Natural killer cell (primary cell): ENCODE measurements at places on chromosomes 5 and 9. TPM values are rescaled to one million over a fixed set of nuclear protein-coding genes. Genes with fewer than 3 reads are reported as not detected.

APBA1 gene
- 0.11 TPM for total RNA-seq

KCNV2 gene
- not detected for total RNA-seq

GPBP1 gene
- 130 TPM for total RNA-seq

DNA sequence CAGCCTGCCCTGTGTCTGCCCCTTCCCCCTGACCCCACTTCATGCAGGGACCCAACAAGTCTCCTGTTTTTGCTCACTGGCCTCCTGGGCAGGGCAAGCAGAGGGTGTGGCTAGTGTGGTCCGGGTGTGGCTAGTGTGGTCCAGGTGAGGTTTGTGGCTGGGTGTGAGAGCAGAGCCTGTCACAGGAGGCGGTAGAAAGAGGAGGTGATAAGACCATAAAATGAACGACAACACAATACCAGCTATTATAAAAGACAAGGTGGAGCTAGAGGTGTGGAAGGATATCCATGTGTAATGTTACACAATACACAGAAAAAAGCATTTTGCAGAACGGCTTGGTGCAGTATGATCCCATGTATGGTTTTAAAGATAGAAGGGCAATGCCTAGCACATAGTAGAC lies 23.3 kb downstream of the SPRY4 start:
- no peak for DNase-seq

DNA sequence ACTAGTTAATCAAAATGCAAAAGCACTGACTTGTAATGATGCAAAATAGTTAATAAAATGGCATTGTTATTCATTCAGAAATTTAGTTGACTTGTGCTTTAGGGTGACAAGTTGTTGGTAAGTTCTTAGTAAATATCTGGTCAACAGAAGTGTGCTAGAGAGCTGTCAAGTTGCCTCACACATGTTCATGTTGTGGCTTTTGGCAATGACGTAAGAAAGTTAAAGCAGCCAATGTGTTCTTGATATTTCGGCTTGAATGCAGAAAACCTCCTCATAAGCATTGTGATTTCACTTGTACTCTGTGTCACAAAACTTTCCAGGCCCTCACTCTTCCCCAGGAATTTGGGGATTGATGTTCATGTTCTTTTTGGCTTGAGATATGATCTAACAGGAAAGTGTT lies 626.7 kb downstream of the PRR16 start:
- no peak for DNase-seq

DNA sequence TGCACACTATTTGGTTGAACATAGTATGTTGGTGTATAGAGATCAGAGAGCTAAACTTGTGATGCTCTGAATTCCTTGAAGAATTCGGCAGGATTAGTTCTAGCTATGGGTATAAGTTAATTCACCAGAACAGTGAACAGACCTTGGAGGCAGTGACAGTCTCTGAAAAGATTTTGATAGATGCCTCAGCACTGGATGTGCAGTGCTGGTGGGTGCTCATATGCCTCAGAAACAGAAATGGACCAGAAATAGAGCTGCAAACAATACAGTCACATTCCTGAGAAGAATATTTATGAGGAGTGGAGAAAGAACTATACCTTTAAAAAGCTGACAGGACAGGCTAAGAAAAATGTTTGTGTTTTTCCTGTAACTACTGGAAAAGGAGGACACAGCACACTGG lies 747.7 kb downstream of the KCTD16 start:
- no peak for DNase-seq

GRCh38 chr9:93080406-93080805 lies 15.6 kb upstream of the CARD19 start:
- no peak for DNase-seq

DNA sequence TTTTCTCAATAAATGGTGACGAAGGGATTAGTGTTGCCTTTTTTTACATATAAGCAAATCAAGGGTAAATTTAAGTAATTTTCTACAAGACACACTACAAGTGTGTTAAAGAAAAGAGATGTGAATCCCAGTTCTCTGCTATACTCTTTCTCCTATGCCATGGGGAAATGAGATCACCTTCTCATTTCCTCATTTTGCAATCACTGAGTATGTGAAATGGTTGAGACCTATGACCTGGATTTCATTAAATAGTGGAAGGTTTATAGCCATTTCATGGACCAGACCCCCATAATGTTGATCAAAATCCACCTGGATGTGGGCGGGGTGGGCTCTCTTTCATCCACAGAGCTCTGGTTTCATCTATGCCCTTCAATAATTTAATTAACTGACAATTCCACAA lies 66.9 kb upstream of the SLIT3 start:
- DNase-seq: no peak

- no peak for DNase-seq
Measured at GRCh38 chr9:19284729-19285128, 54.2 kb downstream of the DENND4C start.

DNA sequence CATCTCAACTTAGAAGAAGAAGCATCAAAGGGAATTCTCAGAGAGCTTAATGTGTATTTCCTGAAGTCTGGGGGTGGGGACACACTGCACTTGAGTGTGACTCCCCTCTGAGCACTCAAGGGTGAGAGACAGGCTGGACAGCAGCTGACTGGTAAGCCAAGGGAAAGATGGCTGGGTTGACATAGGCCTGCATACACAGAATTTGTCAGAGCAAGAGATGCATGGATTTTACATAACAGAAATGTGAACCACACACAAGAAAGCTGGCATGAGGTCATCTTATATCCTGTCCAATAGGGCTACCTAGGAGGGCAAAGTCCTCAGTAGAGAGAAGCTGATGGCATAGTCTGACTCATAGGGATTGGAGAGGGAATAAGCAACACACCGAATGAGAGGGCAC lies 114.3 kb upstream of the EPB41L4A start:
- DNase-seq: no peak

GRCh38 chr5:98341038-98342032 lies 432.1 kb upstream of the RGMB start:
- DNase-seq: no peak

GRCh38 chr9:104836235-104836634 lies 72.3 kb downstream of the NIPSNAP3B start:
- DNase-seq: no peak

FGF18 gene
- 0.16 TPM for total RNA-seq

DNA sequence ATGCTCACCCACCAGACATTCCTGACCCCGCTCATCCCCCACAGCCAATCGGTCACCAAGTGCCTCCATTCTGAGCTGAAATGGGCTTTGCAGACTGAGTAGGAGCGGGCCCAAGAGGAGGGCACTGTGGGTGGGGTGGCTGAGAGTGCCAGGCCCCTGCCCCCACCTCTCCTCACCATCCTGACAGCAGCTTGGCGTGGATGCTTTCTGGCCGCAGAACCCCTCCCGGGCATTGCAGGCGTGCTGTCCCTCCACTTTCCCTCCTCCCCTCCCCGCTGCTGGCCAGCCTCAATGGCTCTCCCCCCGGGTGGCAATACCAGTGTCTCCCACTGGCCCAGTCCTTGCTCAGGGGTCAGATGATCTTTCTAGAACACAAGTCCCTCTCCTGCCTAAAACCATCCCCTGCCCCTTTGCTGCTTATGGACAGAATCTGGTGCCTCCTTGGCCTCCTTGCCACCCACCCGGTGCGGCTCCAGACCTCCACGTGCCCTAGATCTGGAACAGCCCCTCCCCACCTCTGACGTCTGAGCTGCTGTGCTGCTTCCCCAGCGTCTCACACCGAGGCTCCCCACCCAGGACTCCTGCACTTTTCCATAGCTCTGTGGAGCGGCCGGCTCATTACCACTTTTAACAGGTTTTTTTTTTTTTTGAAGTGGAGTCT lies 6.1 kb downstream of the FLT4 start:
- no peak for DNase-seq

GRCh38 chr5:123598028-123598689 lies 86.2 kb downstream of the CSNK1G3 start:
- no peak for DNase-seq

GRCh38 chr5:170223906-170224305 lies 8.9 kb upstream of the C5orf58 start:
- no peak for DNase-seq

SLC6A7 gene
- not detected for total RNA-seq

- DNase-seq: no peak
Measured at GRCh38 chr9:33453286-33453860, 6.0 kb upstream of the AQP3 start.

DNA sequence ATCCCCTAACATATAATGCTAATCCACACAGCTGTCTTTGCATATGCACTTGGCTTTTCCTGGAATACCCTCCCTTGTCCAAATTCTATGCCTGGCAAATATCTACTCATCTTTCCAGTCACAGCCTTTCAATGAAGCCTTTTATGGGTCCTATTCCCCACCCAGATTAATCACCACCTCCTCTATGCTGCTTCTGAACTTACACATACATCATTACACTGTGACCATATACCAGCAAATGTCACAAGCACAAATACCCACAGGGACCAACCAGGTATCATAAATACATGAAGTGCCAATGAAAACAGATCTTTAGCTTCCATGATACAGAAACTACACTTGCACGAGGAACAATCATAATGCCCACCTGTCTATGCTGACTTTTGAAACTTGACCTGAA lies 22.3 kb downstream of the LPAR1 start:
- no peak for DNase-seq

DNA sequence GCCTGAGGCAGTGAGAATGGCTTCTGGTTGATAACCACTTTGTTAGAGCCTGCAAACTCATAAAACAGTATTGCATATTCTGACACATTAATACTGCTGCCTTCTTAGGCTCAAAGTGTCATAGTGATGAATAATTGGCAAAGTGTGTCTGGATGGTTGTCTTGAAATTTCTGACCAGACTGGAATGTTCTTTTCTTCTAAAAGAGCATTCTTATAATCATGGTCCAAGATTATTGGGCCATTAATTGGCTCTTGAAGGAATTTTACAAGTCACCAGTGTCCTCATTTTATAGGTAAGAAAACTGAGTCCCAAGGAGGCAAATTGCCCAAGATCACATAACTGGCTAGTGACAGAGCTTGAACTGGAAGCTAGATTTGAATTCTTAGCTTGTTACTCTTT lies 111.7 kb downstream of the PCSK1 start:
- DNase-seq: no peak

DNA sequence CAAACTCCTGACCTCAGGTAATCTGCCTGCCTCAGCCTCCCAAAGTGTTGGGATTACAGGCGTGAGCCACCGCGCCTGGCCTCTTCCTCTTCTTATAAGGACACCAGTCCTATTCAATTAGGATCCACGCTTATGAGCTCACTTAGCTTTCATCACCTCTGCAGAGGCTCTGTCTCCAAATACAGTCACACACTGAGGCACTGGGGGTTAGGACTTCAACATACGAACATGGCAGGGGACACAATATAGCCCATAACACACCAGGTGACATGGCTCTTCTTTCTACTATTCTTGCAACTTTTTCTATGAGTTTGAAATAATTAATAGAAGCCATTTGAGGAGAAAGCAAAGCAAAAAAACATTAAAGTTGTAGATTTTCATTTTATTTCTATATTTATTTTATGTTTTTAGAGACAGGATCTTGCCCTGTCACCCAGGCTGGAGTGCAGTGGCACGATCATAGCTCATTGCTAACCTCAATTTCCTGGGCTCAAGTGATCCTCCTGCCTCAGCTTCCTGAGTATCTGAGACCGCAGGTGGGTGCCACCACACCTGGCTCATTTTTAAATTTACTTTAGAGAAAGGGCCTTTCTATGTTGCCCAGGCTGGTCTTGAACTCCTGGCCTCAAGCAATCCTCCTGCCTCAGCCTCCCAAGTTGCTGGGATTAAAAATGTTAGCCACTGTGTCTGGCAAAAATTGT lies 6.0 kb upstream of the PRRT1B start:
- peak; percentile 60 for DNase-seq

GRCh38 chr5:181207214-181207959 lies 2.4 kb upstream of the TRIM7 start:
- DNase-seq: peak; percentile 90

DNA sequence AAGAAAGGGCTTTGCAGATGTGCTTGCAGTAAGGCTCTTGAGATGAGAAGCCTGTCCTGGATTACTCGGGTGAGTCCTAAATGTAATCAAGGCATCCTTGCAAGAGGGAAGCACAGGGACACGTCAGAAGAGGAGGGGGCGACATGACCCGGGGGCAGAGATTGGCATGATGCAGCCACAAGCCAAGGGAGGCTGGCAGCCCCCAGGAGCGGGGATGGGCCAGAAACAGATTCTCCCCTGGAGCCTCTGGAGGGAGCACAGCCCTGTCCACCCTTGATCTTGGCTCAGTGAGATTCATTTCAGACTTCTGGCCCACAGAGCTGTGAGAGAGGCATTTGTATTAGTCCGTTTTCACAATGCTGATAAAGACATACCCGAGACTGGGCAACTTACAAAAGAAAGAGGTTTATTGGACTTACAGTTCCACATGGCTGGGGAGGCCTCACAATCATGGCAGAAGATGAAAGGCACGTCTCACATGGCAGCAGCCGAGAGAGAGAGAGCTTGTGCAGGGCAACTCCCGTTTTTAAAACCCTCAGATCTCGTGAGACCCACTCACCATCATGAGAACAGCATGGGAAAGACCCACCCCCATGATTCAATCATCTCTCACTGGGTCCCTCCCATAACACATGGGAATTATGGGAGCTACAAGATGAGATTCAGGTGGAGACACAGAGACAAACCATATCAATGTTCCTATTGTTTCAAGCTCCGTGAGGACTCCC lies 76.1 kb downstream of the ADAMTS2 start:
- DNase-seq: no peak

DNA sequence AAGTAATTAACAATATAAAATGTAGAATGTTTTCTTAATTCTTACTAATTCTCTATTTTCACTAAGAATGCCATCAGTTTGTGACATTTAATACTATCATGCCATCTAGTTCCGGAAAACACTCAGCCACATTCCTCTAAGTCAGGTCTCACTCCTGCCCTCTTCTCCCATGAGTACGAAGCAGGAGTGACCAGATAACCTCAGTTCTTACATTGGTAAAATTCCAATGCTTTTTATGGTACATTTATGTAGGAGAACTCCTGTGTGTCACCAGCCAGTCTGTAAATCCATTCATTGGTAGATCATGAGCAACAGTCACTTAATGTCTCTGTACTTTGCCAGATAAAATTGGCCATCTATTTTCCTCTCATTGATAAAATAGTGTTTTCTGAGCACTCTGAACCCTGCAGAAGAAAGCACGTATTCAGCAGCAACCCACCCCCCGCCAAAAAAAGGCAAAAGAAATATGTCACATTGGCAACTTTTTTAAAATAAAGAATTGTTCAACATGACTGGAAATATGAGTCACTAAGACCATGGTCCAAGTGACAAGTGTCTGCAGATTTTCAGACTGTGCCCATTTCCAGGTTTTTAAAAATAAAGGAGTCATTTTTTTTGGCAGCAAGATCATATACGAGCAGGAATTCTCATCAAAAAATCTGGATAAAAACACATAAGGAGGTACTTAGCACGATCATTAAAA lies 11.8 kb downstream of the GLIS3 start:
- no peak for DNase-seq

GLRX gene
- 62.5 TPM for total RNA-seq

APBB3 gene
- 44.9 TPM for total RNA-seq

ZNF354C gene
- total RNA-seq: 7.4 TPM
